ENCODE measurements at places on chromosomes 5 and 9. TPM values are rescaled to one million over a fixed set of nuclear protein-coding genes. Genes with fewer than 3 reads are reported as not detected.
A peak's percentile ranks its signal among the peaks of the same experiment; 100 is the strongest.

- H3K4me1 ChIP-seq: peaks cover 38% of the 10 kb centered on the region
- H3K27me3 ChIP-seq: no peaks in the 10 kb centered on the region
- H3K4me3 ChIP-seq: peak overlapping the region; percentile 75
- no peaks in the 10 kb centered on the region for H3K36me3 ChIP-seq
- H3K27ac ChIP-seq: peak overlapping the region; percentile 73
These were observed 485 bp downstream of the TGFBR1 start for GRCh38 chr9:99105152-99106043.

DNA sequence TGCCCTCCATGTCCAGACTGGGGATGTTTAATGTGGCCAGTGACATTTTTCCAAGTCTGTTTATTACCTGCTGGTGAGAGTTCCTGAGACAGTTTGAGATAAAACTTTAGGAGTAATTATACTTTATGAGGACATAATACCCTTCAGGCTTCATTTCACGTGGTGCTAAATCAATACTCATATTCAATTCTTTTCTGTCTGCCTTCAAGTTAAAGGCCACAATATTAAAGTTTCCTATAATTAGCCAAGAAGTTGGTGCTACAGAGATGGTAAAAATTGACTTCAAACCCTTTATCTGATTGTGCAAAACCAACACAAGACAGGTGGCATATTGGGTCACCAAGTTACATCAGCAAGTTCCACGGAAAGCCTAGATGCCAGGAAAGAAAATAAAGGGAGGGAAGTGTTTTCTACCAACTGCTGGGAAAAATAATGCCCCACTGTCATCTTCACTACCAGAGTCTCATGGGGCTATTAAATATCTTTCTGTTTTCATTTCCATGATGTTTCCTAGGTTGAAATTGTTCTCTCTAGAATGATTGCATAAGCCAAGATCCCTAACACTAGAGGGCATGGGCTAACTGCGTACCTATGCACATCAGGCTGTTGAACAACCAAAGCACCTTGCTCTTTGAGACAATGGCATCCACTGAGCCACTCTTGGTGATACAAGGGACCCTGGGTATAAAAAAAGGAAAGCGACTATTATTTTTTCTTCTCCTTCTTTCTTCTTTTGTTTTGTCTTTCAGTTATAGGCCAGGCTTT, 68.7 kb downstream of the INSYN2B start:
- H3K27ac ChIP-seq: no peak overlapping the region
- no peak for DNase-seq
- H3K4me1 ChIP-seq: no peaks in the 10 kb centered on the region
- H3K36me3 ChIP-seq: no peaks in the 10 kb centered on the region
- no peaks in the 10 kb centered on the region for H3K27me3 ChIP-seq
- no peak overlapping the region for H3K4me3 ChIP-seq

DNA sequence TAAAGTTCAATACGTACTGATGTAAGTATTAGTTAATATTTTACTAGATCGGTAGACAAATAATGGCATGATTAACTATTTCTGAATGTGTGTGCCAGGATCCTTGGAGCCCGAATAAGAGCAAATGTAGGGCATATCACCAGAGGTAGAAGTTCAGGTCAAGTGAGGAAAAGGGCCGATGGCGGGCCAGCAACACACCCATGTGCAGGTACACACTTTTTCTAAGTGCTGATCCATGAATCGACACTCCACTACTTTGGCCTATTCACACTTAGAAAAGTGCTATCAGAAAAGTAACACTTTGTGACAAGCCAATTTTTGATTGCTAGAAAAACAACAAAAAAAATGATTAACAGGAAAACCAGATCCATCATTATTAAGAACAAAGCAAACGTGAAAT, 150.3 kb downstream of the AUH start:
- H3K36me3 ChIP-seq: no peaks in the 10 kb centered on the region
- H3K4me3 ChIP-seq: no peak overlapping the region
- no peak overlapping the region for H3K27ac ChIP-seq
- no peaks in the 10 kb centered on the region for H3K27me3 ChIP-seq

Gene RUFY1
- 25.2 TPM for polyA plus RNA-seq

DNA sequence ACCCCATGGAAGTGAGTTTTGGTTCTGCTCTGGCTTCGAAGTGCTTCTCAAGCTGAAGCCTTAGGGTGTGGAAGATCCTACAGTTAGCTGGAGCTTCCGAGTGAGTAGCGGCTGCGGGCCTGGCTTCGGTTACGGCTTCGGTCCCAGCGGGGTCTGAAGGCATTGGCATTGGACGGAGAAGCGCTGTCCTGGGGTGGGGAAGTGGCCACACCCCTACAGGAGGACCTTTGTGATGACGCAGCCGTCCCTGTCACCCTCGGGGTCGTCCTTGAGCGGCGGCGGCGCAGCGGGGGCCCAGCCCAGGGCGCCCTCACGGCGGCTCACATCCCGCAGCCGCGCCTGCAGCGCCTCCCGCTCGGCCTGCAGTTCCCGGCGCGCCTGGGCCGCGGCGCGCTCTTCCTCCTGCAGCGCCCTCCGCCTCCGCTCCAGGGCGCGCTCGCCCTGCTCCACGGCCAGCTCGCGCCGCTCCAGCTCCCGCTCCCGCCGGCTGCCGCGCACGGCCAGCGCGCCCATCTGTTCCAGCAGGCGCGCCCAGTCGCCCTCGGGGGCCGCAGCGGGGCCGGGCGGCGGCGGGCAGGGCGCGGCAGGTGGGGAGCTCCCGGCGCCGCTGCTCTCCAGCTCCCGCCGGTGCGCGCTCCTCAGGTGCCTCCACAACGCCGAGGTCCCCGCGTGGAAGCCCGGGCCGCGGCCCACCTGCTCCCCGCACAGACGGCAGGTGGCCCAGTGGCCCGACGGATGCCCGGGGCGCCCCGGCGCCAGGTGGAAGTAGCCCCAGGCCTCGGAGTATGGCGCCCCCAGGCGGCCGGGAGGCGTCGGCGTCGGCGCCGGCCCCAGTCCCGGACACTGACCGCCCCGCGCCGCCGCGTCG, 9.9 kb downstream of the ZBED3 start:
- DNase-seq: no peak
- no peak overlapping the region for H3K27ac ChIP-seq
- H3K4me1 ChIP-seq: peaks cover 4% of the 10 kb centered on the region
- H3K4me3 ChIP-seq: peak overlapping the region; percentile 19
- no peaks in the 10 kb centered on the region for H3K27me3 ChIP-seq

DNA sequence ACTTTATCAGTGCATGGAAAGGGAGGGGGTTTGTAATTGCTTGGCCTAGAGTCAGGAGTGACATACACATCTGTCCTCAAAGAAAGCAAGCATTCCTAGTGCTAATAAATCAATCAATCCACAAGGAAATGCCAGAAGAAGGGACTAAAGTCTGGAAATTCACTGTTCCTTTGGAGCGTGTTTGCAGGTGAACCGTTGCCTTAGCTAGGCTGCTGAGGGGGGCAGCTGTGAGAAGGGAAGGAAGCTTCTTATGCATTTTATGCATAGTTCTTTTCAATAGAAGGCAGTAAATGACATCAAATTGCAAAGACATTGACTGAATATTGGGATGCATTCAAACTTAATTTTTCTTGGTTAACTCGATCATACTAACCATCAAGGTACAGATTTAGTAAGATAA, 1092.5 kb upstream of the SEMA6A start:
- DNase-seq: no peak
- no peak overlapping the region for H3K4me3 ChIP-seq
- no peaks in the 10 kb centered on the region for H3K27me3 ChIP-seq

- no peak overlapping the region for H3K27ac ChIP-seq
- no peaks in the 10 kb centered on the region for H3K27me3 ChIP-seq
- H3K4me1 ChIP-seq: no peaks in the 10 kb centered on the region
- no peaks in the 10 kb centered on the region for H3K36me3 ChIP-seq
- DNase-seq: no peak
These were observed 543.9 kb upstream of the SEMA6A start for GRCh38 chr5:117118499-117118898.

DNA sequence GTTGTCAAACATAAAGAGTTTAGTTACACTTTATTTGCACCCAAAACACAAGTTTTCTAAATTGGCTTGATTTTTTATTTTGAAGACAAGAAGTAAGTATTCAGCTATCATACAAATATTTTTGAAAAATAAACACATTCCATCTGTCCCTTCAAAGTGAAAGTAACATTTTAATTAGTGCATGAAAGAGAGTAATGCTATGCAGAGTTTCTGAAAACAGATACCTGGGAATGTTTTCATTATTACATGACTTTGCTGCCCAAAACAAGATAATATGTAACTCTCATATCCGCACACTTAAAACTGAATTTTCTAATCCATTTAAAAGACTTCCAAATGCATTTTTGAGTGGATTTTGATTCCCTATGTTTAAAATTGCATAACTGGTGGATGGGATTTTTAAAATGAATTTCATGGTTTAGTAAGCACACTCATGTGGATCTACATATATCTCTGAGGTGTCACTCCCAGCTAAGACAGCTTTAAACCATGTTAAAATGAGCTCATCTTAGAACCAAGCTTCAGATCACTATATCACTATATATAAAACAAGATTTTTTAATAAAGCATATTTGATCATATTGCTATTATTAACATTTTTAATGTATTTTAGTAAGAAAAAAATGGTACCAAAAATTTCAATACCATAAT, 127.5 kb downstream of the ATPSCKMT start:
- no peak overlapping the region for H3K4me3 ChIP-seq
- H3K27ac ChIP-seq: no peak overlapping the region
- H3K27me3 ChIP-seq: no peaks in the 10 kb centered on the region
- H3K36me3 ChIP-seq: no peaks in the 10 kb centered on the region
- no peak for DNase-seq

GRCh38 chr9:91067306-91067860, 265.8 kb downstream of the SYK start:
- H3K4me3 ChIP-seq: no peak overlapping the region
- H3K4me1 ChIP-seq: peaks cover 3% of the 10 kb centered on the region
- peaks cover 11% of the 10 kb centered on the region for H3K27me3 ChIP-seq
- DNase-seq: no peak
- no peaks in the 10 kb centered on the region for H3K36me3 ChIP-seq

Gene XPA
- 1.9 TPM for polyA plus RNA-seq

DNA sequence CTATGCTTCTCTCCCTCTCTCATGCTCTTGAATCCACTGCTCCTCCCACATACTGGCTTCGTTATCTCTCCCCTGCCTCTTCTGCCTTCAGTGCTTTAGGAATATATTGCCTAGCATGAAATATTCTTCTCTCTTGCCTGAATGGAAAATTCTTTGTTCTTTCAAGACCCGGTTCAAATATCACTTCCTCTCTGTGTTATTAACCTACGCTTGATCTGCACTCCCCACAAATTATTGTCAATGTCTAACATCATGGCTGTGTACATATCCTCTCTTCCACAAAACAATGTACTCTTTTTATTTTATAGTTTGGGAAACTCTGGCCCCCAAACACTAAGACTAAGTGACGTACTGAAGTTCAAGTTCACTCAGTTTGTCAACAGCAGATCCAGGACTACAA, 211.0 kb downstream of the SEC61B start:
- H3K4me1 ChIP-seq: peaks cover 24% of the 10 kb centered on the region
- H3K4me3 ChIP-seq: no peak overlapping the region

Measured in keratinocyte (primary cell).